ENCODE measurements at places on chromosomes 2 and 18.

GRCh38 chr2:237440819-237441281 lies 26.9 kb upstream of the COL6A3 start:
- no peak for DNase-seq

DNA sequence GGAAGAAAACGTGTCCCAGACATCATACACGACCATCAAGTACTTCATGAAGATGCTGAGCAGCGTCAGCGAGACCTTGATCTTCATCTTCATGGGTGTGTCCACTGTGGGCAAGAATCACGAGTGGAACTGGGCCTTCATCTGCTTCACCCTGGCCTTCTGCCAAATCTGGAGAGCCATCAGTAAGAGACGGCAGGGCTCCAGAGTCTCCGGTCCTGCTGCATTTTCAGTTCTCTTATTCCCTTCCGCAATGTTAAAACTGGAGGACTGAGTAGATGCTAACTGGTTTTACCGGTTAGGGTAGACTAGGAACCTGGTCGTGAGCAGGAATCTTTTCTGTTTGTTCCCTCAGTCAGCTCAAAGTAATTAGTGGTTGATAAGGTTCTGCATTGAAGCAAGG lies 32.3 kb downstream of the SLC9A4 start:
- DNase-seq, result peak; percentile 5

GRCh38 chr18:69980982-69981804 lies 33.5 kb upstream of the CD226 start:
- DNase-seq, result no peak

DNA sequence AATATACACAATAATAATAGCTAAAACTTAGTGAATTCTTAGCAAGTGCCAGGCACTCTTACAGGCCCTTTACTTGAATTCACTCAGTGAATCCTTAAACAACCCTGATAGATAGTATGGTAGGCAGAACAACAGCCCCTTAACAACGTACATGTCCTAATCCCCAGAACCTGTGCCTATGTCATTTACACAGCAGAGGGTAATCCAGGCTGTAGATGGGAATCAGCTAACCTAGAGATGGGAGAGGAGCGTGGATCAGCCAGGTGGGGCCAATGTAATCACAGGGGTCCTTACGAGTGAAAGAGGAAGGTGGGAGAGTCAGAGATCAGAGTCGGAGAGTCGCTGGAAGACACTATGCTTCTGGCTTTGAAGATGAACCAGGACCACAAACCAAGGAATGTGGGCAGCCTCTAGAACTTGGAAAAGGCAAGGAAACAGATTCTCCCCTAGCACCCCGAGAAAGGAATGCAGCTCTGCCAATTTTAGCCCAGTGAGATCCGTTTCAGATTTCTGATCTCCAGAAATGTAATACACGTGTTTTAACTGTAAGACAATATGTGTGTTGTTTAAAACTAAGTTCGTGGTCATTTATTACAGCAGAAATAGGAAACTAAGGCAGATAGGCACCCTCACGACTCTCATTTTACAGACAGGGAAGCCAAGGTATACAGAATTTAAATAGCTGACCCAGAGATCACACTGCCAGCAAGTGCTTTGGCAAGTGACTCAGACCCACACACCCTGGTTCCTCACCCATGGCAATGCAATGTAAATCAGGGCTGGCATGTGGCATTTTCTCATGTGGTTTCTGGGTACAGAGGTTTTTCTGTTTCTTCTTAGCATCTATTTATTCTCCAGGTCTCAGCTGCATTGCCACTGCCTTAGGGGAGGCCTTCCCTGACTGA lies 68.9 kb downstream of the DOCK10 start:
- DNase-seq, result peak; percentile 21

DNA sequence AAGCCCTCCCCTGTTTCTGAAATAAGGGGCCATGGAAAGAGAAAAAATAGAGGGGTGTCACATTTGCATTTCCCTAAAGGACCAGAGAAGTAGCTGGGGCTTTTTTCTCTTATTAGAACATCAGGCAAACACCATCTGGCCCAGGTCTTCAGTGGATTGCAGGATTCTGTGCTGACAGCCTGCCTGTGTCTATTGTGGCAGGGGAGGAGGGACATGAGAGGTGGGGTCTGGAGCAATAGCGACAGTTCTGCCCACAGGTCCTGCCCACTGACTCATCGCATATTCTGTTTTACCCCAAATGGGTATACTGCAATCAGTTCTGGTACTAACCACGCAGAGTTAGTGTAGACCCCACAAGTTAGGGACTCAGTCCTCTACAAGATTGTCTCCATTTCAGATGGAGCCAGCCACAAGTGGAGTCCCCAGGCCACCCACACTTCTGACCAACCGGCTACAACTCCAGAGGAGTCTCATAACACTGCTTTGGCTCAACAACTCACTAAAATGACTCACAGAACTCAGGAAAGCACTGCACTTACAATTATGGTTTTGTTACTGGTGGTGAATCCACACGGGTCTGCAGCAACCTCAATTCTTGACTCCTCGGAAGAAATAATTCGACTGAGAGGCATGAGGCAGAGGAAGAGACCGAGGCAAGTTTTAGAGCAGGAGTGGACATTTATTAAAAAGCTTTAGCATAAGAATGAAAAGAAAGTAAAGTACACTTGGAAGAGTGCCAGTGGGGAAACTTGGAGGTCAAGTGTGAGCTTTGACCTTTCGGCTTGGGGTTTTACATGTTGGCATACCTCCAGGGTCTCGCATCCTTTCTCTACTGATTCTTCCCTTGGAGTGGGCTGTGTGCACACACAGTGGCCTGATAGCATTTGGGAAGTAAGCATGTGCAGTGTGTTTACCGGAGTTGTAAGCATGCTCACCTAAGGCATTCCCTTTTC lies 146.4 kb upstream of the SPATS2L start:
- no peak for DNase-seq

DNA sequence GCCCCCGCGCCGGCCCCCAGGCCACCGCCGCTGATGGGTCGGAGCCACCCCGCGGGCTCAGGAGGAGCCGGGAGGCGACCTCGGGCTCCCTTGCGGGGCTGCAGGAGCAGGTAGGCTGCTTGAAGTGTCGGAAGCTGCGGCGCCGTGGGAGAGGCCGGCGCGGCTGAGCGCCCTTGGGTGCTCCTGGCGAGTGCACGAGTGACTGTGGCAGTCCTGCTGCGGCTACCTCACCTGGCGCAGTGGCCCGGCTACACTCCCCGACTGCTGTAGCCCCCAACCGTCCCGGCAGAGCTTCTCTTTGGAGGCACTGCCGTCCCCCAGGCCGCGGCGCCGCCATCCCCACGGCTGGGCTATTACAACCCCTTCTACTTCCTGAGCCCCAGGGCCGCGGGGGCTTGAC lies 10.0 kb upstream of the LYPD6 start:
- no peak for DNase-seq

GRCh38 chr18:7349181-7349837 lies 118.4 kb downstream of the LRRC30 start:
- no peak for DNase-seq

DNA sequence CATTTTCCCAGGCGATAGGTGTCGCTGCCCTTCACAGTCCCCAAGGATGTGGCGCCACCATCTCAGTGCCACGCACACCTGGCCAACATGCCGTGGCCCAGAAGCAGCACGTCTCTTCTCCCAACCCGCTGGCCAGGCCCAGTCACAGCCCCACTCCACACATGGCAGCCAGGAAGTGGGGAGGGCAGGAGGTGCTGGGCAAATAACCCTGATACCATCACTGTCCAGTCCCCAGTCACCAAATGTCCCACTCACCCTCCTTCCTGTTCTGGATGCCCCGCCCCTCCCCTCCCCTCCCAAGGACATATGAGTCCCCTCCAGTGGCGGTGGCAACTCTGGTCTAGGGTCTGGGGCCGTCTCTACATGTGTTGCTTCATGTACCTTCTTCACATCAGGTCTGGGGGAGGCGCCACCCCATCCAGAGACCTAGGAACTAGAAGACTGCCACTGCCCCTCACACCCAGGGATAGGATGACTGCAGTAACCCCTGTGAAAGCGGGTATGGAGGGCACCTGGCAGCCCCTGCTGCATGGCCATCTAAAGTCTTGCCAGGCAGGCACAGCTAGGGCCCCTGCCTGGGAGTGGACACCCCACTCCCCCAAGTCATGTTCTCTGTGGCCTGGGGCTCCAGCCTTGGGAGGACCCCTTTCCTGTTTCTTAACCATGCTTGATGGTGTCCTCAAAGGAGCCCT lies 7.3 kb upstream of the CAPN10 start:
- DNase-seq, result no peak

GRCh38 chr2:145044491-145044890 lies 524.6 kb upstream of the ZEB2 start:
- DNase-seq, result no peak

- DNase-seq, result no peak
These were observed 42.3 kb downstream of the B3GNT2 start for GRCh38 chr2:62238236-62238635.

DNA sequence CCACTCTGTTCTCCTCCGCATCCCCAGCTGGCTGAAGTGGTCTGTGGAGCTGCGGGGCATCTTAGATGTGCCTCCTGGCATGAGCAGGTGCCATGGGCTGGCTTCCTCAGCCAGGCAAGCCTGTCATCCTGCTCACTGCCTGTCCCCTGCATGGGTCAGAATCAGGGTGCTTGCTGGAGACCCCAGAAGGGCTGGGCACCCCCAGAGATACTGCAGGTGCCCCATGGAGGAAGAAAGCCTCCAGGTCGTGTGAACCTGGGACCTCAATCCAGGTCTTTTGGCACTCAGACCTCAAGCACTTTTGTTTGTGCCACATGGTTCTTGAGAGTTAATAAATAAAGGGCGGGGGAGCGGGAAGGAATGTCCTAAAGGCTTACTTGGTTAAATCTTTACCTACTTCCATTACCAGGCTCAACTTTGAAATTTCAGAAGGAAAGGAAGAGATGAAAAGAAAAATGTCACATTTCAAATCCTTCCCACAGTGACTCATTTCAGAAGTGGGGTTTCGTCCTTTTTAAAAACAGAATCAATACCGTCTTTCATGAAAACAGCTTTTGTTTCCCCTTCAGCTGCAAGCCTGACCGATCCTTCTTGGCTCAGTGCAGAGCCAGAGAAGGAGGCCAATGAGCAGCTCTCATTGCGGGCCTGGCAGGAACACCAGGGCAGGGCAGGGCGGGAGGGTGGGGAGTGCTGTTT lies 69.9 kb downstream of the RHOB start:
- no peak for DNase-seq

DNA sequence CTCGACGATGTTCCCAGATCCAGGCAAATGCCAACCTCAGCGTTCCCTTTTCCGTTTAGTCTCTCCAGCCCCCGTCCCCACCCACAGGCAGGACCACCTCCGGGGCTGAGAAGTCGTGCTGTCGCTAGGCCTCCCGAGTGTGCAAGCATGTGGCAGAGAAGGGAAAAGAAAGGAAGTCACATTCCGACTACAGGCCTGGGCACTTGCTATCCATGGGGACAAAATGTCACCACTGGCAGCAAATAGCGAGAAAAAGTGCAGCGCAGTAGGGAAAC lies 420 bp downstream of the PIGN start:
- DNase-seq, result no peak

DNA sequence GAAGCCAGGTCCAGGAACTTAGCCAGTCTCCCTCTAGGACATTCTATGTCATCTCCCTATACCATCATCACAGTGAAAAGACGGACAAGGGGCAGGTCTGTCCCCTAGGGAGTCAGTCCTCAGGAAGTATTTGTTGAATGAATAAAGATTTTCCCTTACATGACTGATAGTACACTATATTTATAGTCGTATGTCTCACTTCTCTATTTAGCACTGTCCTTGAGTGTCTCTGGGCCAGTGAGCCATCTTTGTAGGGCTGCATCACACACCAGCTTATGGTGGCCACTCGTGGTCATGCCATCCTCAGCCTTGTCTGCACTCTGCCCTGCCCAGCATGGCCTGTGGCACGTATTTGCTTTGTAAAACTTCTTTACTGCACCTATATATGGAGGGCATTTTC lies 25.8 kb downstream of the PTPN18 start:
- DNase-seq, result no peak

DNA sequence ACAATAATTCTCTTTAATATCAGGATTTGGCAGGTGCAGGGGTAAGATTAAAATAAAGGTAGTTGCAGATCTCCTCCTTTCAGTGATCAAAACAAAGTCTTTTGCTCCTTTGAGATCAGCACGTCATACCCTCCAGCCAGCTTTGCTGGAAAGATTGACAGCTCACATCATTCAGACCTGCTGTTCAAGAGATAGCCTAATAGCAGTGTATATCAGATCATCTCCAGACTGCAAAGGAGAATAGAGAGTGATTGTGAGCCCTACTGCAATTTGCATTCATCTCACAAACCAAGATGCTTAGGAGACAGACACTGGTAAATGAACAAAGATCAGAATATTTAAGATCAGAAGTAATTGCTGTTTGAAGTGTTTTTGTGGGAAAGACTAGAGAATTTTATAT lies 135.8 kb upstream of the DSEL start:
- no peak for DNase-seq

GRCh38 chr2:204051984-204052556 lies 115.5 kb downstream of the ICOS start:
- DNase-seq, result no peak

DNA sequence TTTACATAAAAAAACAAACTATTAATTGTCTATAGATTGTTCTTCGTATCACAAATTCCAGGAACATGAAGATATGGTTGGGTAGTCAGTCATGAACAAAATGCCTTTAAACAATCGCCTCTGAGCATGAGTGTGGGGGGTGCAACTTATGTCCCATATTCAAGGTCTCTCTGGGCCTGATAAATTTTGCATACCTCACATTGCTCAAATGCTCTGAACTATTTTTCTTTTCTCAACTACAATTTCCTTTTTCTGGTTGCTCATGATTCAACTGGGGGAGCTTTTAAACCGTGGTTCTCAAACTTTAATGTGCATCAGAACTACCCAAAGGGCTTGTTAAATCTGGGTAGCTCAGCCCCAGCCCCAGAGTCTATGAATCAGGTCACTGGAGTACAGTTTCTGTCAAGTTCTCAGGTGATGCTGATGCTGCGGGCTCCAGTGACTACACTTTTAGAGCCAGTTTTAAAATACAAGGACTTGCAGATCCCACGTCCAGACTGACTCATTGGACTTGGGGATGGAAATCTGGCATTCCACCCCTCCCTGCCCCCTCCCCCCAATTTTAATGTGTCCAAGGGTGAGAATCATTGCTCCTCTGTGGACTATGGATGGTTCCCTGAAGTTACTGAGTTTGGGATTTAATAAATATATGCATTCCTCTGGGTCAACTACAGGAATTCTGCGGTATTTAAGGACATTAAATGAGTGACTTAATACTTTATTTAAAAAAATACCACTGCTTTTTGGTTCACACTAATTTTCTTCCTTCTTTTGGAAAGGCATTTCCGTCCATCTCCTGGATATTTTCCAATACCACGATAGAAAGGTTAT lies 1.5 kb upstream of the GPD2 start:
- peak; percentile 17 for DNase-seq

- DNase-seq, result no peak
These were observed 2.9 kb downstream of the SPIRE1 start for GRCh38 chr18:12654971-12655370.
